A549 treated with CORT108297 at 1 μM for 4 hours (cell line): ENCODE measurements at places on chromosomes 1 and 21. TPM values are rescaled to one million over a fixed set of nuclear protein-coding genes. Genes with fewer than 3 reads are reported as not detected.

BRDT gene
- total RNA-seq: not detected in 5 replicates

C1orf94 gene
- not detected in 5 replicates for total RNA-seq

S100A14 gene
- 0.30 to 0.71 TPM (median 0.40 TPM) in 5 replicates for total RNA-seq

HYI gene
- 13.3 to 18.1 TPM (median 16.7 TPM) in 5 replicates for total RNA-seq

OR2T2 gene
- total RNA-seq: not detected in 5 replicates

CRP gene
- not detected in 5 replicates for total RNA-seq

OR14K1 gene
- not detected in 5 replicates for total RNA-seq

CHRM3 gene
- total RNA-seq: 0.02 to 0.22 TPM (median 0.14 TPM) in 4 of 5 replicates, not detected in the other
